ENCODE measurements at places on chromosomes 1 and 21.

- DNase-seq = no peak
Measured at GRCh38 chr1:92465256-92465647, 21.5 kb downstream of the GFI1 start.

DNA sequence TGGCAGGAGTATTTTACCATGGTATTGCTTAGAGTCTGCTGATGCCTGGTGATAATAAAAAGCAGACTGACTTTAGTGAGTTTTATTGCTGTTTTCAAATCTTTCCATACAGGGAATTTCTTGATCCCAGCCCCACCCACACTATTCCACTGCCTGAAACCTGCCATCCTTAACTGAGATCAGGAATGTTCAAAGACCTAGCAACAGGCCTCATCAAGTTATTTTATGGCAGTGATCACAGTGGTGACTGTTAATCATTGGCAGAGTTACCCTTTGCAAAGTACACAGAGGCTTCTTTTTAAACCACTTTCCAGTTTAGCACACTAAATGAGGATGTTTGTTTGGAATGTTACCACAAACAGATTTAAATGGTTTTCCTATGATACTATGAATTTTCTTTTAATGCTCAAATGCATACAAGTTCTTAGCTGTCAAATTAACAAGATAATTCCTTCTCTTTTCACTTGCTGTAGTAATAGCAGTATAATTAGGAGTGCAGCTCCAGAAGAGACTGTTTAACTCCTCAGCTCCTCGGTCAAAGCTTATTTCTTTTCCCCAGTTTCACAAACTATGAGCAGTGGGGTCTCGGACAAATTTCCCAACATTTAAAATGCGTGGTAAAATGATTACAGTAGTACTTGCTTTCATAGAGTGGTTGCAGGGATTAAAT, 69.9 kb upstream of the USP25 start:
- DNase-seq = peak; percentile 34

DNA sequence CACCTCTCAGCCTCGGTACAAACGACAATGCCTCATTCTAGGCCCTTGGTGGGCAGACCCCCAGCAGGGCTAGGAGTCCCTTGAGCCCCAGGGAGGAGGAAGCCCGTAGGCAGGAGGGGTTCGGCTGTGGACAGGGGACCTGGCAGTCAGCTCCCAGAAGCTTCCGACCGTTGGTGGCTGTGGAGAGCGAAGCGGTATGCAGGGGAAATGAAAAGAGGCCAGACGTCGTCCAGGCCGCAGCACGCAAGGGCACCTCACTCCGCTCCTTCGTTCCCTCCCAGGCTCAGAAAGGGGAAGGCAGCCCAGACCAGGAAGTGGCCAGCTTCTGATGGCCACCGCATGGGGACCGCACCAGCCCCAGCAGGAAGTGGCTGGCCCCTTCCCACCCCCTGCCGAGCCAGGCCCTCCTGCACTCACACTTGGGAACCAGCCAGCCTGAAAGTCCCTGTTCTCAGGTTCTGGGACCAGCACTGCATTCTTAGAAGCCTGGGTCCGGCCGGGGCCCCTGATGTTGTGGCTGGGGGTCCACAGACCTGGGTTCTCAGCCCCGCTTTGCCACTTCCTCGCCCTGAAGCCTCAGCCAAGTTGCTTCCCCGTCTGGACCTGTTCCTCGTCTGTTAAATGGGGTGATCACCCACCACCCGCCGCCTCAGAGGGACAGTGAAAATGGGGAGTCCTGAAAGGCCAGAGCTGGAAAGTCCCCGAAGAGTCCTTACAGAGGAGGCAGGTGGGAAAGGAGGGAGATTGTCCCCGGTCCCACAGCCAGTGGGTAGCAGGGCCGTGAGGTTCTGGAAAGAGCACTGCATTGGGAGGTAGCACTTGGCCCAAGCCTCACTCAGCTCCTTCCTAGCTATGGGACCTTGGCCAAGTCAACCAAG, 104.0 kb upstream of the RUNX3 start:
- no peak for DNase-seq

DNA sequence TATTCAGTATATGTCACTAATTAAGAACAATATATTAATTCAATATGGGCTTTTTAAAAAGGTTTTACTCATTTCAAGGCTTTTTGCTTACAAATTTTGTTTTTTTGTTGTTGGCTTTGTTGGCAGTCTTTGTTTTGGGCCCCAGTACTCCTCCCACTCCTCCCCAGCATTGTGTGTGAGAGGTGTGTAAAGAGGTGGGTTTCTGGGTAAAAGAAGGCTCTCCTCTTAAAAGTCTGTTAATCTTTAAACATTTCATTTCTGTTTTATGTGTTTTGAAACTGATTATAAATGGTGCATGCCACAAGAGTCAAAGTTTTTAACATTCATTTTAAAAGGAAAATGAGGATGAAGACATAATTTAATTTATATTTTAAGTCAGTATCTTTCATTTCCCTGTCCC, 79.6 kb downstream of the SASS6 start:
- no peak for DNase-seq

DNA sequence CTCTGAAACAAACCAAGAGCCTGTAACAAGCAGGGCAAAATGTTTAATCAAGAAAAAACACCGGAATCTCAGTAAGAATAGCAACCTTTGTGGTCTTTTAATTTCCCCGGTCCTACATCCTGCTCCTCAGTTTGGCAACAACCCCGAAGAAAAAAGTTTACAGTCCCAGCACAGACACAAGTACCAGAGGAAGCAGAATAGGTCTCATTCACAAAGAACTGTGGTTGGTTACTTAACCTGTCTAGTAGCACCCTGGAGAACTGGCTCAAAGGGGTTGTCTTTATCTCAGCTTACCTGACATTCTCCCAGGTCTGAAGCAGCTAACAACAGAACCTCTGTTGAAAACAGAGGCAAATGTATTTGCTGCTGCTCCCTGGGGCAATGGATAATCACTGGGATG, 399.3 kb downstream of the AJAP1 start:
- DNase-seq = no peak

DNA sequence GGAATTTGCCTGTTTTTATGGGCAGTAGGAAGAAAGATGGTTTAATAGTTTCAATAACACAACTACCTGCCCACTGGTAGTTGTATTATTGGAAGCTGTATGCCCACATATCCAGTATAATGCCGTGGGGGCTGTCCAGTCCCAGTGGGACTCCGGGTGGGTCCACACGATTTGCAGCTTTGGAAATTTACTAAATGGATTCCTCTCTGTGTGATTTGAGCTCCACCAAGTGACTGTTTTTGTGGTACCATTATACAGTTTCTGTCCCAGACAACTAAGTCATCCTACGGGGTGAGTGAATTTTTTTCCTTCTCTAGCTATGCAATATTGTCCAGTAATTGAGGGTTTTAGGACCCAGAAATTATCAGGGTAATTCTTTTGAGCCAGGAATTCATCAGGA, 86.8 kb downstream of the PLA2G4A start:
- DNase-seq = no peak

GRCh38 chr1:30607723-30608122, 115.7 kb downstream of the MATN1 start:
- no peak for DNase-seq

- DNase-seq = no peak
Measured at GRCh38 chr1:161021165-161021969, 415 bp upstream of the F11R start.

- peak; percentile 87 for DNase-seq
Measured at GRCh38 chr21:38352536-38353219, 95.9 kb downstream of the KCNJ15 start.

- peak; percentile 71 for DNase-seq
Measured at GRCh38 chr21:35697321-35697808, 363.0 kb downstream of the SETD4 start.

GRCh38 chr21:23876925-23877558, 1730.2 kb downstream of the MRPL39 start:
- DNase-seq = no peak

DNA sequence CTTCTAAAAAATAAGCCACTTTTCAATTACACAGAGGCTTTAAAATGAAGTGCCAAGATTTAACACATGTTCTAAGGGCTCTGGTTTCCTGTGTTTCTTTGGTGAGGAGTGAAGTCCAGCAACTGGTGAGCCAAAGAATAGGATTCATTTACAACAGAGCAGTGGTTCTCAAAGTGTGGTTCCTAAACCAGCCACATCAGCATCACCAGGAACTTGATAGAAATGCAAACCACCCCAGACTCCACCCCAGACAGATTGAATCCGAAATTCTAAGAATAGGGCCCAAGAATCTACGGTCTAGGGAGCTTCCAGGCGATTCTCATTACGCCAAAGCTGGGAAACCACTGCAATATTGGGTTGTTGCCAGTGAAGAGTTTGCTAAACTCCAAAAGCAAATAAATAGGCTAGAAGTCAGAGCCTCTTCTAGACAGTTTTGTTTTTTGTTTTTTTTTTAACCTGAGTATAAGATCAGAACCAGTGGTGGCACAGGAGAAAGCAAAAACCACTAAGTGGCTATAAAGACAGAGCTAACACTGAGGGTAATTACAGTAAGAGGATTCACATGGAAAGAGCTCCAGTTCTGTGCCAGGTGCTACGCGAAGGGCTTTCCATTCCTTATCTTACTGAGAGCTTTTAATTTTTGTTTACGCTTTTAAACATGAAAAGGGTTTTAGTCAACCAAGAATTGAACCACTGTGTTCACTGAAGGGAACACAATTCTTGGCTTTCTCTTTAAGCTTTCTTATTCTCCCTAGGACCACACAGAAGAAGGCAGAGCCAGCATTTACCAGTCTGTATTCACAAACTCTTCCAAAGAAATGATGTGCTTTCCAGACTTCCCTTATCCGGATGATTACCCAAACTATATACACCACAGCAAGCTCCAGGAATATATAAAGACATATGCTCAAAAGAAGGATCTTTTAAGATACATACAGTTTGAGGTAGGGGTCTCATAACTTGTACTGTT, 42.4 kb upstream of the FMO2 start:
- peak; percentile 71 for DNase-seq

DNA sequence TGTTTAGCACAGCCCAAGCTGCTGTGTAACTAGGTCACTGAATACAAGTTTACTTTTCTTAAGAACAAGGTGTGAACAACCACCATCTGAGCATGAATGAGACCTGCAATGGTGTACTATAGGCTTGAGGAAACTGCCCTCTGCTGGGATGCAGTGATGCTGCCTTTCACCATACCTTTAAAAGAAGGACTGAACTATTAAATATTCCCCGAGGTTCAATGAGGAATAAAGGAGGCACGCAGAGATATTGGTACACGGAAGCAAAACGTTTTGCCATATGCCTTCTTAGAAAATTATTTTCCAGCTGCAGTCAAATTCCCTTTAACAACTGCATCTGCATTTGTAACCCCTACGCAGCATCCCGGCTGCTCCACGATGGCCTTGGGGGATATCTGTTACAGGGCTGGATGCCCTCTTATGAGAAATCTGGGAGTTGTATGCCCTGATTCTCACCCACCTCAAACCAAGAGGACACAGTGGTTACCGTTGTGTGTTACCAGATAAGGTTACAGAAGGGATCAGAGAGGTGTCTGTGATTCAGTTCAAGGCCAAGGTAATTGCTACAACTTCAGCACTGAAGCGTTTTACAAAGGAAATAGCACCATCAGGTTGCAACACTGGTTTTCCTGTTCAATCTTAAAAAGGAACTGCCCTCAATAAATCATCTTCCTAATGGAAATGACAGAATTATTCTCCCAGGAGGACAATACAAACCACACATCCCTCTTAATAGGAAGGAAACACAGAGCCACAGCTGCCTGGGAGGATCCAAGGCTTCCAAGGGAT, 470.5 kb downstream of the LTN1 start:
- peak; percentile 38 for DNase-seq

DNA sequence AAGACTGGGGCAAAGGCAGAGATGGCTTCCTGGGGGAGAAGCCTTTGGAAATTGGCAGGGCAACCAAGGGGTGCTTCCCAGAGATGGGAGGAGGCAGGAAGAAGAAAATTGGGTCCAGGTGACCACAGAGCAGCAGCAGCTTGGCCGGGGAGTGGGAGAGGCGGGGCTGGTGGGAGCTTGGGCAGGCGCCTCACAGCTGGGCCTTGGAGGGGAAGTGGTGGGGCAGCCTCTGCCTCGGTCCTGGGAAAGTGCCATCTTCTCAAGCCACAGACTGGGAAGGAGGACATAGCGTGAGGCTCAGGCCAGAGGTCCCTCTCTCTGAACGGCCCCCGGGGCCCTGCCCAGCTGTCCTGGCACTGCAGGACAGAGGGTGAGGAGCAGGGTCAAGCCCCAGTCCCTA, 24.0 kb upstream of the WASF2 start:
- DNase-seq = no peak

GRCh38 chr1:61081144-61081685, 1.1 kb upstream of the NFIA start:
- DNase-seq = no peak

DNA sequence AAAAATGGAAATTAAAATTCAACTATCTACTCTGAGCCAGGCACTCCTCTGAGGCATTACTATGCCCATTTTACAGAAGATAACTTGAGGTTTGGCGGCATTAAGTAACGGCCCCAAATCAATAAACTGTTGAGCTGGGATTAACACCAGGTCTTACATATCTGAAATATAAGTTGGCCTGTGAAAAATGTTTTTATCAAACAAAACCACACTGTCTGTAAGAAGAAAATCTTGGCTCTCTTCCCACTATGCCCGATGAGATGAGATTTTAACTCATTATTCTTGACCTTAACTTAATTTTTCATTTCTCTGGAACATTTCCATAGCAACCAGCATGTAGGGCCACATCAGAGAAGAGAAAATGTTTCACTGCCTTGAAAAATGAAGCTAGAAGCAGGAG, 21.8 kb downstream of the RC3H1 start:
- no peak for DNase-seq

- peak; percentile 89 for DNase-seq
Measured at GRCh38 chr1:157968508-157968907, 24.9 kb upstream of the KIRREL1 start.

GRCh38 chr1:21781815-21782348, 1.1 kb downstream of the USP48 start:
- DNase-seq = peak; percentile 40

DNA sequence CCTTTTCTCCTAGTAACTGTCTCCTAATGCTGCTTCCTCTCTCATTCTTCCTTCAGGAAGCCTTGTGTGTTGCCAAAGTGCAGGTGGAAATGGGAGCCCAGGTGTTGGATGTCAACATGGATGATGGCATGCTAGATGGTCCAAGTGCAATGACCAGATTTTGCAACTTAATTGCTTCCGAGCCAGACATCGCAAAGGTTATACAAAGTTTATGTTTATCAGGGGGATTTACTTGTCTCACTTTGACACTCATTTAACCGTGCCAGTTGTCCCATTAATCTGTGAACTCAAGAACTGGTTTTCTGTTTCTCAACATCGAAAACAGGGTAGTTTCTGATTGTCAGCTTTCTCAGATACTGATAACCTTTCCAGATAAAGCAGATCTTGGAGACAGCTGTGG, 40.4 kb downstream of the MTR start:
- DNase-seq = no peak

GRCh38 chr1:96764469-96764868, 42.9 kb downstream of the PTBP2 start:
- no peak for DNase-seq

- DNase-seq = no peak
Measured at GRCh38 chr1:102191723-102192122, 195.0 kb upstream of the OLFM3 start.

GRCh38 chr1:169044296-169044695, 62.2 kb upstream of the ATP1B1 start:
- no peak for DNase-seq

DNA sequence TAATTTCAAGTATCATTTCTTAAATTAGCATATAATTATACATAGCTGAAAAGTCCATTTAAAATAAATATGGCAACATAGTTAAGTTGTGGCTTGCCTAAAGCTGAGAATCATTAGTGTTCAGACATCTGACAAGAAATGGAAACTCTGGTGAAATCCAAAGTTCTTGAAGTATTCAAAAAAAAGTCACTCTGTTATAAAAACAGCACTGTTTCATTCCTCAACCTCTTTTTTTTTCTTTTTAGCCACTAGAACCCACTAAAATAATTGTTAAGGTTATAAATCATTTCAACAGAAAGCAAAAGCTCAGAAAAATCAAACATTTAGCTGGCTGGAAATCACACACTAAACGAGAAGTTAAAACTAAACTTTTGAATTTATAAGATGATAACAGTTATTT, 476.7 kb downstream of the LTN1 start:
- DNase-seq = no peak

Data from LHCN-M2 (cell line).